ENCODE measurements at places on chromosomes 3 and 15.

DNA sequence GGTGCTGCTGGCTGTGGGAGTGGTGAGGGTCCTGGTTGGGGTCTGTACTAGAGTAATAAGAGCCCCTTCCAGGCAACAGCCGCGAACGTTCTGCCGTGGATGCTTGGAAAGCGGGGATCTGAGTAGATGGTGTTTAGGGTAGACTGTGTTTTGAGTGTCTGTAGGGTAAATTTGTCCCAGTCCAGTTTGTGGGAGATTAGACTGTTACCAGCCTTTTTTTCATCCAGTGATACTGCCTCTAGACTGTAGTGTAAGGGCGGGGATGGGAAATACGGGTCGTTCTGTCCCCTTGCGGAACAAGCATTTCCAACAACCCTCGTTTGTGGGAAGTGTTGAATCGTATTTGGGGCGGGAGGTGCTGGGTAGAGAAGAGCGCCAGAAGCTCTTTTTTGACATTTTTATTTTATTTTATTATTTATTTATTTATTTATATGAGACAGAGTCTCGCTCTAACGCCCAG is 424 bp downstream of the HAUS2 start:
- no peak for DNase-seq

DNA sequence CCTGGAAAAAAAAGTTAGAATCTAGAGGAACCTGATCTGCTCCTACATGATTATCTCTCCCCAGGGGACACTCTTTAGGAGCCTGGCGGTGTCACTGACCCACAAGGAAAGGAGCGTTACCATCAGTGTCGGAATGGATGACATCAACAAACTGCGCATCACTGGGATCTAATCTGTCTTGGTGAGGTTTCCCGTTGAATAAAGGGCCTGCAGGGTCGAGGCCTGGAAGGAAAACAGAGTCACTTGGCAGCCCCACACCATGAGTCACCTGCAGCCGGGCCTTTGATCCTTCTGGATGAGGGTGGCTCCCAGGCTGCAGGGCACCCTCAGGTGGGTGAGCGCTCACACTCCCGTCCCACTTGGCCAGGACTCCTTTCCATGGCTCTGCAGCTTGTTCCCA is 25.0 kb downstream of the LIPH start:
- DNase-seq = no peak

- no peak for DNase-seq
Measured at GRCh38 chr3:141311170-141311495, 57.2 kb upstream of the ZBTB38 start.

- no peak for DNase-seq
Measured at GRCh38 chr15:51625236-51625635, 2.7 kb upstream of the DMXL2 start.

- no peak for DNase-seq
Measured at GRCh38 chr15:89395461-89395871, 60.8 kb upstream of the POLG start.

GRCh38 chr3:31813197-31813596 is 167.9 kb downstream of the OSBPL10 start:
- DNase-seq = no peak

- DNase-seq = no peak
Measured at GRCh38 chr3:33215739-33216138, 2.9 kb downstream of the SUSD5 start.

DNA sequence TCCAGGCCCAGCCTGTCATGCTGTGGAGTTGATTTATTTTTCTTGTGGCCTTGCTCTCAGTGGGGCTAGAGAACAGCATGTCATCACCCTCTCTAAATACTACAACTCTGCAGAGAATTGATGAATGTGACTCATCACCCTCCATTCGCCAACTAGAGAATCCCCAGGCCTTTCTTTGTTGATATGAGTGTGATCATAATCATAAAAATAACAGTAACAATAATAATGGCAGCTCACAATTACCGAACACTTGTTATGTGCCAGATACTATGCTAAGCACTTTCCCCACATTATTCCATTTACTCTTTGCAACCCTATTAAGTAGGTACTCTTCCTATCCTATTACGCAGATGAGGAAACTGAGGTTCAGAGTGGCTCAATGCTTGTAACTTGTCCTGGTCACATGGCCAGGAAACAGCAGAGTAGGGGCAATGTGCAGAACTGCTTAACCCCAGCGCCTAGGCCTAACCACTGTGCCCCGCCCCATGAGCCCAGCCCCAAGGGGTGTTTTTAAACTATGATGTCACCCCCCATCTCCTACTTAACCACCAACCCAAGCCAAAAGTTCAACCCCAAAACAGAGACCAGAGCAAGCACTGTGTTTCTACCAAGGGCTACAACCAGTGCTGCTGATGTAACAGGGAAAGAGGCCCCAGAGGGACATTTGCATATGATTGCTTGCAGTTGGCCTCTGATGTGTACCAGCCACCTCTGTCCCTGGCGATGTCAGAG is 104.5 kb downstream of the ADCY5 start:
- no peak for DNase-seq

DNA sequence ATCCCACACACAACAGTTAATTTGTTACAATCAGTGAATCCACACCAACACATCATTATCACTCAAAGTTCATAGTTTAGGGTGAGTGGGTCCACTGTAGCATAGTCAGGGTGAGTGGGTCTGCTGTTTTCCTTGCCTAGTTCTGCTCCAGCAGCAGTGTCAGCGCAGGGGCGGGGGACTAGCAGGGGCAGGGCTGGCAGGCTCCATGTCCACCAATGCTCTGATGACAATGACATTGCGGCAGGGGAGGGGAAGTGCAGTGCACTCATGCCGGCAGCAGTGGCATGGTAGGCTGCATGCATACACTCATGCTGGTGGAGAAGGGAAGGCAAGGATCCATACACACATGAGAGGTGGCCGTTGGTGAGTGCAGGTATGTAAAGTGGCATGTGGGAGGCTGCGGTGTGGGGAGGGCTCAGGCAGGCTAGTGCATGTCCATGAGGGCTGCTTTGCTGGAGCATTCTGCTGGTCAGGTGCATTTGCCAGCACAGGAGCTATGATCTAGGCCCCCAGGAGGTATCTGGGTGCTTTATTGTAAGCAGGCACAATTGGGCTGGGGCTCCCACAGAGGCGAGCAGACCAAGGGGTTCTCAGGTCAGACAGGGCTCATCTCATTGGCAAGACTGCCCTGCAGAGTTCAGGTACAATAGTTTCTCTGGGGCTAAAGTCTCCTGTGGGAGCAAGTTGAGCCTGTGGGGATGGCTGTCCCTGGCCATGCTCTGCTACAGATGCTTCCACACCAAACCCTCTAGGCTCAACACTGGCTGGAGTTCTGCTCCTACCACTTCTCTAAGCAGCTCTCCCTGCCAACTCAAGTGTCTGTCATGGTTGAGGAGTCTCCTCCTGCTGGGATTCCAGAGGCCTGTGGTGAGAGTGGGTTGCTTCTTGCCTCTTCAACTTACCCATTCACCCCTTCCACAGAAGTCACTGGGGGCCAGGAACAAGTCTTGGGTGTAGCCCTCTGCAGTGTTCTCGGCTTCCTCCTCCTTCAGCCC is 81.3 kb downstream of the KCNAB1 start:
- no peak for DNase-seq

DNA sequence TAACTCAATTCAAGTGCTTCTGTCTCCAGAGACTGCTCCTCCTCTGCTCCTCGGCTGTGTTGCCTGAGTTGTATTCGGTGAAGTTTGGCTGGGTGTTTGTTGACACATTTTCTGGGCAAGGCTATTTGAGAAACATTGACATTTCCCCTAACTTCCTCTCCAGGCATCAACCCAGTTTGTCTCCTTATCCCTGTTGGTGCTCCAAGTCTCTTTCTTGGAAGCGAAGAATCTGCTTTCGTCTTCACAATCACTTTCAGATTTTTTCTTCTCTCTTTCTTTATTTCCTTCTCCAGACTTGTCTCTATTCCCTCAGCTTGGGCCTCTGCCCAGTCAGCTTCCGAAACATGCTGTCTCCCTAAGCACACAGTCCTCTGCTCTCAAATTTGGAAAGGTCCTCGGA is 84.7 kb downstream of the ETV5 start:
- DNase-seq = no peak

DNA sequence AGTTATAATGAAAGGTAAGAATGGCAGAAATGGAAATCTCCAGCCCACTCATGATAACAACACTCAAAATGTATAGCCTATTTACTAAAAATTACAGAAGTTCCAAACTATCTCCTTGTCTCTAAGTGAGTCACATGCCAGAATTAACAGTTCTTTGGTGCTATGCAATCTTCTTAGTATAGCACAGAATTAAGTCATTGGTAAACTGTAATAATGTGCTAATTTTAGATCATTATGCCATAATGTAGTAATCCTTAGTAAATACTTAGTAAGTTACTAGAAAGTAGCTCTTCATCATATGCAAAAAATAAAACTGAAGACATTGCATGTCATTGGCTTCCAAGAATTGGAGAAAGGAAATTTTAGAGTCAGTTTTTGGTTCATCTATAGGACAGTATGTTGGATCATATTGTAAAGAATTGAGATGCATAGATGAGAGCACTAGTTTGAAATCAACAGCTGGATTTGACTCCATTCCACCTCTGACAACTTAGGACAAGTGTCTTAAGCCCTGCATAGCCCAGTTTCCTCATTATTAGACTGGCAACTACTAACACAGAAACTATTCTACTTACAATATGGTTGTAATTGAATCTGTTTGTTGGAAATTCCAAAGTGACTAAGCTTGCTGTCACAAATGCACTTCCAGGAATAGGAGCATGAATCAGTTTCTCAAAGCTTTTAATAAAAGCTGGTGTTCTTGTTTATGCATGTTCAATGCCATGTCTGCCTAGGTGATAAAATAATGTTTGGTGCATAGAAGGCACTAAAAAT is 40.1 kb upstream of the CD47 start:
- DNase-seq = no peak

GRCh38 chr3:167864552-167864874 is 129.0 kb downstream of the SERPINI1 start:
- no peak for DNase-seq

- no peak for DNase-seq
Measured at GRCh38 chr3:30293621-30294240, 312.7 kb upstream of the TGFBR2 start.

GRCh38 chr3:158368271-158368670 is 202.7 kb upstream of the MLF1 start:
- DNase-seq = no peak

- no peak for DNase-seq
Measured at GRCh38 chr15:74423431-74424257, 10.1 kb downstream of the SEMA7A start.

- DNase-seq = no peak
Measured at GRCh38 chr15:101017093-101017754, 98.1 kb downstream of the LRRK1 start.

DNA sequence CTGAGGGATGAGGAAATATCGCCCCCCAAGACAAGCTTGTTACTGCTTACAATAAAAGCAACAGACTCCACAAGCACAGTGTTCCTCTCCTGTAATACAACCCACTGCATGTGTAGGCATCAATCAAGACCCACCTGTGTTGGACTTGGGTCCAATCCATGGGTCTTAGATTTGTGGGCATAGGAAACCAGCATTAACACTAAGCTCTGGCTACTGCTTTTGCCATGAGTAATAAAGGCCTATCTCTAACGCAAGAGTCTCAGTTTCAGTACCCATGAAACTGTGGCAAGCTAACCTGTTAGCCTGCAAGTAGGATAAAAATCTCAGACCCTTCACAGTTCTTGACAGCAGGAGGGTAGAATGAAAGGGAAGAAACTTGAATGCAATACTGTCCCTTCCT is 5.2 kb upstream of the EIF1B start:
- DNase-seq = no peak

- DNase-seq = no peak
Measured at GRCh38 chr3:49324768-49325167, 15.1 kb downstream of the USP4 start.

GRCh38 chr3:152192050-152192449 is 76.7 kb upstream of the MBNL1 start:
- no peak for DNase-seq

GRCh38 chr3:122427857-122428471 is 12.1 kb upstream of the WDR5B start:
- no peak for DNase-seq
